ENCODE measurements at places on chromosomes 1 and 21.

- no peak for DNase-seq
Measured at GRCh38 chr21:29104239-29104708, 26.2 kb upstream of the MAP3K7CL start.

- no peak for DNase-seq
Measured at GRCh38 chr1:33886496-33886895, 22.6 kb downstream of the HMGB4 start.

DNA sequence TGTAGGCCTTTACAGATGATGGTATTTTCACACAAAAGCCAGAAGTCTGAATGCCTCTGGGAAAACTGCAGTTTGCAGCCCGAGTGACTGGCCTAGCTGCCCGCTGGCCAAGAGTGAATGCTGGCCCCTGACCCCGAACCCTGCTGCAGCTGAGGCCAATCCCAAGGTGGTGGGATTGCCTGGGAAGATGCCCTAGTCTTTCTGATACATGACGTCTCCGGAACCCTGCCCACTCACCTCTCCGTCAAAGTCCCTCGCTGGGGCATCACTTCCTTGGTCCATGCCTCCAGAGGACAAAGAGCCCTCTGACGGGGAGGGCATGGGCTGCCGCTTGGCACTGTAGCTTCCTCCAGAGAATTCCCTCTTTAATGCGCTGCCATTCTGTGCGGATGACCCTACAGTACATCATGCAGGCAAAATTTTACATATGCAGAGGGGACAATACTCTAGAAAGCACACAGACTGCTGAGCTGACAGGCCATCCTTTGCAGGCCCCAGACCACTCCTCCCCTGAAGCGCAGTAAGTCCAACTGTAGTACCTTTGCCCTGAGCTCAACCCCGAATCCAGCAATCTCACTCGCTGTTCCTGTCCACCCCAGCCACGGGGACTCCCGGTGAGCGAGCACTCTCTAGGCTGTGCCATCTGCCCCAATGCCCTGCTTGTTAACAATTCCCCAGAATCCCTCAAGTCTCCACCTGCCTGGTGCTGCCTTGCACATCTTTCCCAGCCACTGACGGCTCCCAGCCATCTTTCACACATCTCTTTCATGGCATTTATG is 54.7 kb downstream of the COQ8A start:
- DNase-seq = no peak

GRCh38 chr1:52751589-52752483 is 25.6 kb downstream of the ZYG11B start:
- no peak for DNase-seq

DNA sequence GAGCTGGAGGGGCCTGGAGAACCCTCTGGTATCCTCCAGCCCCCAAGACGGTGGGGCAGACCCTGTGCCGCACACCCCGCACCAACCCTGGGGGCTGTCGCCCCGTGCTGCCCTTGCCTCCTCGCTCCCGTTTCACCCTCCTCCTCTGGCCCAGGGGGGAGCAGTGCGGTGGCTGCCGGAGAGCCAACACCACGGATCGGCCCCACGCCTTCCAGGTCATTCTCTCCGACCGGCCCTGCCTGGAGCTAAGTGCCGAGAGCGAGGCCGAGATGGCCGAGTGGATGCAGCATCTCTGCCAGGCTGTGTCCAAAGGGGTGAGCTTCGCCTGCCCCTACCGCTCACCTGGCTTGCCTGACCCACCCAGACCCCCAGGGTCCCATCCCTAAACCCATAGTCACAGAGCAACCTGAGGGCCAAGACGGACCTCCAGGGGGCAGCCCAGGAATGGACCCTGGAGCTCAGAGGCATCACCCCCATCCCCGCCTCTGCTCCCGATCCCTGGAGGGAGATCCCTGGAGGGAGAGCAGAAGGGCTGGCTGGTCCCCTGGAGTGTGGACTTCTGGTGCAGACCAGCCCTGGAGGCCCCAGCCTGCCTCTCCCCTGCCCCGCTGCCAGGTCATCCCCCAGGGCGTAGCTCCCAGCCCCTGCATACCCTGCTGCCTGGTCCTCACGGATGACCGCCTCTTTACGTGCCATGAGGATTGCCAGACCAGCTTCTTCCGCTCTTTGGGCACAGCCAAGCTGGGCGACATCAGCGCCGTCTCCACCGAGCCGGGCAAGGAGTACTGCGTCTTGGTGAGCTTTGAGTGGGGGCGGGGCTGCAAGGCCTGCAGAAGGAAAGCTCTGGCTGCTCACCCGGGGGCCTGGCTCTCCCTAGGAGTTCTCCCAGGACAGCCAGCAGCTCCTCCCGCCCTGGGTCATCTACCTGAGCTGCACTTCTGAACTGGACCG is 4.0 kb upstream of the SLC25A34 start:
- DNase-seq = no peak

DNA sequence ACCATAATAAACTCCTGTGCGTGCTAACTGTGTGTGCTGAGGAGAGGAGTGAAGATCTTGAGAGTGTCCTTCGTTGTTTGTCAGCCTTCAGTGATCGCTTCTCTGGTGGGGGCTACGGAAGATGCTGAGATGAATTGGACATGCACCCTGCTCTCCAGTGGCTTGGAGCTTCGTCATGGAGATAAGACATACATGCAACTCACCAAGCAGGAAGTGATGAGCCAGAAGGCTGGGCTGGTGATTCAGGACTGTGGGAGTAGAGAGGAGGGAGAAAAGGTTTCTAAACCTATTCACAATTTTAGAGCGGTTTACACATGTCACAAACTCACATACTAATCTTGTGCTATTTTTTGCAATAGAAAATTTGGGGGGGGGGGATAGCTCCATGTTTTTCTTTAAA is 128.9 kb upstream of the ADAR start:
- no peak for DNase-seq

DNA sequence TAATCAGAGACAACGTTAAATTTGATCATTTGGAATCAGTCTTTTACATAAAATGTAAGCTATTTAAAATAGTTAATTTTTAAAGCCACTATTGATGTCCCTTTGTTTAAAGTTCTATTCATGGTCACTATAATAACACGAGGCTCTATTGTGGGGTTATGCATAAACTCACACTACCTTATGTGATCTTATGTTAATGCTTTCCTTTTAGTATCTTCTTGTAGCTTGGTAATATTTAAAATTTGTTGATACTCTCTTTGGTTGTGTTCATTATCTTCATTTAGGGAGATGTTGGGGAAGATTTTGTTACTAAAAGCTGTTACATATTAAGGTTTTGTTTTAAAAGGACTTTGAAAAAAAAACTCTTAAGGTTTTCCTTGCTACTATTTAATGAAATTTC is 1.2 kb downstream of the B3GALT2 start:
- no peak for DNase-seq

- DNase-seq = no peak
Measured at GRCh38 chr1:90074566-90074965, 79.7 kb downstream of the ZNF326 start.

DNA sequence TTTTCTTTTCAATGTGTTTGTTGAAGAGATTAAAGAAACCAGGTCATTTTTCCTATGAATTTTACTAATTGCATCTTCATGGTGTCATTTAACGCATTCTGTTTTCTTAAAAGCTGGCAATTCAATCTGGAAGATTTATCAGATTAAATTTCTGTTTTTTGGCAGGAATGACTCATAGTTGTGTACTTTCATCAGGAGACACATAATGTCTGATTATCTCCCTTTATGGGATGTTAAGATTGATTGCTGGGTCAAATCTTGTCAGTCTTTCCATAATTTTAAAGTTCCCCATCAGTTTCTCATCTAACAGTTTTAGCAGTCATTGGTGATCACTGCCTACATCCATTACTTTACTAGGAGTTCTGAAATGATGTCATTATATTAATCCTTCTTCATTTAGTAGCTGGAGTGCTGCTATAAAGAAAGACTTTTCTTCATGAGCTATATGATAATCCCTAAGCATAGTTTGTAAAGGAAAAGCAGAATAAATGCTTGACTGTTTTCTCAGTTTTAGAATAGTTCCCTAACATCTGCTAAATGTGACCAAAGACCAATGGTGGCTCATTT is 72.8 kb upstream of the MAP10 start:
- DNase-seq = no peak

DNA sequence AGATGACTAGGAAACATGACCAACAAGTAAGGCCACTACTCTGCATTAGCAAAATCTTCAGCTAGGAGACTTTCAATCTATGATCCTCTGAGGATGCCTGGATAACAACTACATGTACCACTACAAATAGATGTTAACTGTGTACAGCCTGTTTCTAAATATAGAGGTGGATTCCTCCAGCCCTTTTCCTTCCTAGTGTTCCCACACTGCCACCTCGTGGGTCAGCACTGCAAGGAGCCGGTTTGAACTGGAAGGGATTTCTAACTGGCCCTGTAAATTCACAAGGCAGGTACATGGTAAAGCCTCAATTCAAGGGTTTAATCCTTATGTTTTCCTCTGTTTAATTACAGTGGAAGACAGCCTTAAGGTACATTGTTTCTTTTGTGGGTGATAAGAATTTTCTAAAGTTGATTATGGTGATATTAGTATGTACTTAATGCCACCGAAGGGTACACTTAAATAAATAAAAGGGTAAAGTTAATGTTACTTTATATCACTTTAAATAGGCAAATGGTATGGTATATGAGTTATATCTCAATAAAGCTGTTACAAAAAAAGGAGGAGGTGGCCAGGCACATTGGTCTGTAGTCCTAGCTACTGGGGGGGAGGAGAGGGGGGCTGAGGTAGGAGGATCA is 14.4 kb downstream of the SMYD3 start:
- no peak for DNase-seq

- DNase-seq = no peak
Measured at GRCh38 chr1:43802356-43802980, 95.1 kb downstream of the ST3GAL3 start.

GRCh38 chr1:7705048-7705907 is 65.8 kb upstream of the VAMP3 start:
- DNase-seq = no peak

GRCh38 chr1:64836802-64837201 is 91.9 kb downstream of the RAVER2 start:
- no peak for DNase-seq

- no peak for DNase-seq
Measured at GRCh38 chr1:63738772-63739171, 35.0 kb upstream of the ROR1 start.

DNA sequence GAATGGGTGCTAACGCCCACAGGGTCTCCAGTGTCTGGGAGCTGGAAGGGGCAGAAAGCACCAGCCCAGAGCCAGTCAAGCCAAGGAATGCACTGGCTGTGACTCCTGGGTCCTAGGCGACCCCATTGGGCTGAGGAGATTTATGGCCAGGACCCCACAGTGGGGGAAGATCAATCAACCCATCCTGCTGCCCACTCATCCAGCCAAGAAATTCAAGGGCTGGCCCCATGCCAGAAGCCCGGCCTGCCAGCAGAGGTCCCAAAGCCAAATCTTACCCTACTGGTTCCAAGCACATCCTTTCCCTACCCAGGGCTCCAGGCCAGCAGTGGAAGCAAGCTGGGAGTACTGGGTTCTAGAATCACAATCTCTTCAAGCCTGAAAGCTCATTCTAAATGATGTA is 6.8 kb upstream of the PDZK1IP1 start:
- no peak for DNase-seq

- DNase-seq = no peak
Measured at GRCh38 chr1:234586304-234586703, 23.7 kb downstream of the IRF2BP2 start.

GRCh38 chr1:7646981-7647901 is 123.9 kb upstream of the VAMP3 start:
- DNase-seq = peak; percentile 94

DNA sequence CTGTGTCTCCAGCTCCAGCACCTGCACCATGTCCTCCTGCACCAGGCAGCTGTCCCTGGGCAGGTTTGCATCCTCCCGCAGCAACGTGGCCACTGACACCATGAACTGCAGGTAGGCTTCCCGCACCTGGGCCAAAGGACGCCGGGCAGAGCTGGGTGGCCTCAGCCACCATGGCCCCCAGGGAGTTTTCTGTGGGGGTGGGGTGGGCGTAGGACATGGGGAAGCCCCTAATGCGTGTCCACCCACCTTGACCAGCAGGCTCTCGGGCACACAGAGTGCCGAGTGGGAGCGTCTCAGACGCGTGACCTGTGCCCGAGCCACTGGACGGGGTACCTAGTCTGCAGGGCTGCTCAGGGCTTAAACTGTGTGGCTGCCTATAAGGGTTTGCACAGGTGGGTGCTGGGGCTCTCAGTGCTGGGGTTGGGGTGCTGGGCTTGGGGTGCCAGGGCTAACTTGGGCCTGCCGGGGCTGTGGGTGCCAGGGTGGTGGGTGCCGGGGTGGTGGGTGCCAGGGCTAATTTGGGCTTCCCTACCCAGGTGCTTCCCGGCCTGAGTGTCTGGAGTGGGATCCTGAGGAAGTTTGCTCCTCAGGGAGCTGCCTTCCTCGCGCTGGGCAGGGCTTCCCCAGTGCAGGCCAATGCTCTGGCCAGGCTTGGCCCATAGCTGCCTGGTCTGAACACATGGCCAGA is 17.7 kb downstream of the PRXL2B start:
- no peak for DNase-seq

GRCh38 chr1:56187405-56187804 is 392.0 kb downstream of the PLPP3 start:
- no peak for DNase-seq

DNA sequence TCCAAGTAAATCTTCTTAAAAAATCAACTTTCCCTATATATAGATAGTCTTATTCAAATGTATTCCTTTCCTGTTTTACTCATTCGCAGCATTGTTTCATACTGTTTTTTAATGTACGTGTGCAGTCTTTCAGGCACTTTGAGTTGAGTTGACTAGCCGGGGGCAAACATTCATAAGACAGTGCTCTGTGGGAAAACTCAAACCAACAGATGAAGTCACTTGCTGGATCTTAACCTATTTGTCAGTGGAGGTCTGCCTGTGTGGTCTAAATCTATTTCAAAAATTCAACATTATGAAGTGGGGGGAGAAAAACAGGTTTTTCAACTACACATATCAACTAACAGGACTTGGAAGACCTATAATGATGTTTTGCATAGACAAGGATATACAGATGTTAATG is 6.2 kb downstream of the HSD11B1 start:
- DNase-seq = no peak

GRCh38 chr21:34883491-34884271 is 165.4 kb downstream of the RUNX1 start:
- no peak for DNase-seq

DNA sequence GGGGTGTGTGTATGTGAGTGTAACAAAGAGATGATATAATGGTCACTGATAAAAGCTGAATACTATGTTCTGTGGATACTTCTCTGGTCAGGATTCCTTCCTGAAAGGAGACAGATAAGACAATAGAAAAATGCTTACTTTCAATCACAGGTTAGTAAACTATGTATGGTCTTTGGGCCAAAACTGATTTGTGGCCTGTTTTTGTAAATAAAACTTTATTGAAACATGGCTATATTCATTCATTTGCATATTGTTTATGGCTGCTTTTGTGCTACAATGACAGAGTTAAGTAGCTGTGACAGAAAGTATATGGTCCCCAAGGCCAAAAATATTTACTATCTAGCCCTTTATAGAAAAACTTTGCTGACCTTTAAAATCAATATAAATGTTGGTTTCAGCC is 82.2 kb upstream of the DMRTA2 start:
- DNase-seq = no peak

All from activated CD8-positive, alpha-beta memory T cell treated with anti-CD3 and anti-CD28 coated beads, Interleukin-2, amount 50 U/mL, for 48 hours (primary cell).